ENCODE measurements at places on chromosomes 5 and 9.

- DNase-seq, result no peak
Measured at GRCh38 chr5:93577854-93578812, 2.9 kb downstream of the NR2F1-AS1 start.

GRCh38 chr5:124630767-124631704, 115.4 kb downstream of the ZNF608 start:
- DNase-seq, result no peak

- DNase-seq, result no peak
Measured at GRCh38 chr5:96262105-96262504, 170.9 kb downstream of the PCSK1 start.

DNA sequence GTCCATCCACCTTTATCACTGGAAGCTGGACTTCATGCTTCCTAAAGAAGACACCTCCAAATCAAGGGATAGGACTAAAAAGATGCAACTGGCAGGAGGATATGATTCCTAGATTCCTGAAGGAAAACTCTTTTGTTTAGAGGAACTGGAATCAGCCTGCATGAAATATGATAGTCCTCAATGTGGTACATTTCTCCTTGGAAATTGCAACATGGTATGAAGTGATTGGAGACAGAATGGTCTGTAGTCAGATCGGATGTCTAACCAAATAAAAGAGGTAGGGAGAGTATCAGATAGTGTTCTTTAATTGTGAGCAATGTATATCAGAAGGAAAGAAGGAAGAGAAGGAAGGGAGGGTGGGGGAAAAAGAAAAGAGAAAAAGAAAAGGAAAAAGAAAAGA, 116.1 kb upstream of the FSTL4 start:
- no peak for DNase-seq

GRCh38 chr9:86601697-86602096, 247.5 kb upstream of the TUT7 start:
- DNase-seq, result no peak

- no peak for DNase-seq
Measured at GRCh38 chr9:14730461-14730898, 7.9 kb upstream of the CER1 start.

Measured in D341Med (cell line).